ENCODE measurements at places on chromosomes 16 and 17.

DNA sequence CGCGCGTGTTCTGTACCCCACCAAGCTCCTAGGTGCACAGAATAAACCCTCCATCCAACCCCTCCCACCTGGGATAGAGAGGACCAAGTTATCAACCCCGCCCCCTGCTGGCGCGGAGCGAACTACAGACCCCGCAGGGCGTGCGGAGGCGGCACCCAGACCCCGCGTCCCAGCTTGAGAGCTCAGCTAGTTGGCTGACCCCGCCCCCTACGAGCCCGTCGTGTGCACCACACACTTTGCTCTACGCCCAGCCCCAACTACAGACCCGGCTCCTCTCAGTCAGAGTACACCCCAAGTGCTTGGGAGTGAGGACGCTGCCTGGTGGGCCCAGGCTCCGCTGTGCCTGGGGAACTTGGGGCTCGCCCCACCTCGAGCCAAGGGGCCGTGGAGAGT is 1.5 kb downstream of the GRIN2A start:
- no peak for DNase-seq

DNA sequence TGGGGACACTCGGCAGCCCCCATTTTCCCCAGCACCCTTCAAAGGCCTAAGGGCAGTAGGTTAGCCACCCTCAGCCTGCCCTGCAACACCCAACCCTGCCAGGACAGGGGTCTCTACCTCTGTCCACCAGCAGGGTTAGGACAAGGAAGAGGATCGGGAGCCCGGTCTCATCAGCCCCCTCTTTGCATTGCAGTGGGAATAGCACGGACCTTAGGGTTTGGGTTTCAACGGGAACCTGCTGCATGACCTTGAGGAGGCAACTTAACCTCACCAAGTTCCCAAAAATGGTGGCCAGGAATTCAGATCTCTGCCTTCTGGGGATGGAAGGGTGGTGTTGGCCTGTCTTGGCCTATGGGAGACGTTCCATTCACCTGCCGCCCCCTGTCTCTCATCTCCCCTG is 20.2 kb upstream of the SPPL2C start:
- no peak for DNase-seq

DNA sequence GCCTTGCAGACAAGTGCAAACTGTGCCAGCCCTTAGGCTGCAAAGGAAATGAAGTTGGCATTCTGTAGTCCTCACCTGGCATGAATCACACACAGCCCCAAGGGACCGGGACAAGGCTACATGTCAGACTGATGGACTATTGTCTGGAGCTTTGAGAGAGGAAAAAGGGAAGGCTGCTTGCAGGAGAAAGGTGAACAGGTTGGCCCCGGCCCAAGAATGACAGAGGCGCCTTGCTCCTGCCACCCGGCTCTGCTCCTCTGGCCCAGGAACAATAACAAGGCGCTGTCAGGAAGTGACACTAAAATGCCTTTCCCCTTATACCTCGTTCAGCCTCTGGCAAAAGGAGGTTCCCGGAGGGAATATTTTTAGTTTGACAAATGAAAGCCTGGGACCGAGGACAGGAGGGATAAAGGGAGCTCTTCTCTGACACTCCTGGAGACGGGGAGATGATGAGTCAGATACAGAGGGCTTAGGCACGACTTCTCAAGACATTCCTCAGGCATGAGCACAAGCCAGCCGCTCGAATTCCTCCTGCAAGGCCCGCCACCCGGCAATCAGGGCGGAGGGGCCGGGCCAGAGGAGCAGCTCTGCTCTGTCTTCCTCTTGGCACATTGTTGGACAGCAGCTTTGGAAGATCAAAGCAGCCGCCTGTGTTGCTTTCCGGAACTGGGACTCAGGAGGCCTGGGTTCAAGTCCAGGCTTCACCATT is 105.8 kb downstream of the NOG start:
- DNase-seq, result no peak

- DNase-seq, result no peak
These were observed 56.5 kb upstream of the CIBAR2 start for GRCh38 chr16:85168732-85169256.

DNA sequence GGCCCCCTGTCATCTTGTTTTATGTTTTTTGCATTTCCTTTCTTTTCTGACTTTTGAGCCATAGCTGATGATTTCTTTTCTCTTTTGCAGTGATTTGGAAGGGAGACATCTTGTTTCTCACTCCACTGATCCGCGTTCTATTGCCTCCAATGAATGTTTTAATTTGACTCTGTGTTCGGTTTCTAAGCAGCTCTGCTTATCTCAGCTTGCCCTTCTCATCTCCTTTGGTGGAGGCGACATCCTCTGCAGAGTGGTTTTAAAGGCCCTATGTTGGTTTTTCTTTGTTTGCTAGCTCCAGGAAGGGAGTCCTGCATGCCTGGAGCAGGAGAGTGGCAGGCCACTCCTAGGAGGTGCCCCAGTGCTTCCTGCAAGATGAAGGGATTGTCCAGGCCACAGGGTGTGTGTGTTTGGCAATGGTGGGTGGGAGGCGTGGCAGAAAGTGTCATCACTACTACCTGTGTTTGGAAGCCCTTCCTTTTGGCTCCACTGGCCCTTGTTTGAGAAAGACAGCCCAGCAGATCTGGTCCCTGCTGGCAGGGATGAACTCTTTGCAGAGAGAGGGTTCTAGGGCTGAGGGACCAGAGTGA is 13.6 kb downstream of the SMPD3 start:
- DNase-seq, result no peak

GRCh38 chr16:2386990-2387389 is 42.3 kb upstream of the CCNF start:
- no peak for DNase-seq

- no peak for DNase-seq
These were observed 371.6 kb upstream of the MAF start for GRCh38 chr16:79972053-79972704.

- DNase-seq, result no peak
These were observed 858 bp downstream of the NUBP1 start for GRCh38 chr16:10744370-10745030.

DNA sequence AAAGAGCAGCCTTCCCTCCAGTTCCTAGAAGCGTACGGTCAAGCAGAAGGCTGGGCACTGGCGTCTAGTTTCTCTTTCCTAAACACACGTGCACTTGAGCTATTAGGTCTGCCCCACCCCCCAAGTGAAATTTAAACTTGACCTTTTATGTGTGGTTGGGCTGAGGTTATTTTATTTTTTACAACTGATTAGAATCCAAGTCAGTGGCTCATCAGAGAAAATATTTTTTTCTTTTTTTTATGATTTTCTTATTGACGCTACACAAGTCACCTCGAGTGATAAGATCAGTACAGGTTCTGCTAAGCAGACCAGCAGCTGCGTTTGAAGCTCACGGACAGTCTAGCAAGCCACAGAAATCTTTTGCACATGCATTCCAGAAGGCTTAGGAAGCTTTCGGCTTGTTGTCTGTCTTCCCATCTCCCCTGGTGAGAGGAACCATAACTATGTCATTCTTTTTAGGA is 95.1 kb downstream of the ZFHX3 start:
- no peak for DNase-seq

- no peak for DNase-seq
These were observed 398.2 kb downstream of the SOX9 start for GRCh38 chr17:72518753-72519597.

- no peak for DNase-seq
These were observed 167.1 kb upstream of the FOXF1 start for GRCh38 chr16:86343027-86343795.

- no peak for DNase-seq
These were observed 24.2 kb downstream of the C1QTNF1 start for GRCh38 chr17:79047923-79048825.

DNA sequence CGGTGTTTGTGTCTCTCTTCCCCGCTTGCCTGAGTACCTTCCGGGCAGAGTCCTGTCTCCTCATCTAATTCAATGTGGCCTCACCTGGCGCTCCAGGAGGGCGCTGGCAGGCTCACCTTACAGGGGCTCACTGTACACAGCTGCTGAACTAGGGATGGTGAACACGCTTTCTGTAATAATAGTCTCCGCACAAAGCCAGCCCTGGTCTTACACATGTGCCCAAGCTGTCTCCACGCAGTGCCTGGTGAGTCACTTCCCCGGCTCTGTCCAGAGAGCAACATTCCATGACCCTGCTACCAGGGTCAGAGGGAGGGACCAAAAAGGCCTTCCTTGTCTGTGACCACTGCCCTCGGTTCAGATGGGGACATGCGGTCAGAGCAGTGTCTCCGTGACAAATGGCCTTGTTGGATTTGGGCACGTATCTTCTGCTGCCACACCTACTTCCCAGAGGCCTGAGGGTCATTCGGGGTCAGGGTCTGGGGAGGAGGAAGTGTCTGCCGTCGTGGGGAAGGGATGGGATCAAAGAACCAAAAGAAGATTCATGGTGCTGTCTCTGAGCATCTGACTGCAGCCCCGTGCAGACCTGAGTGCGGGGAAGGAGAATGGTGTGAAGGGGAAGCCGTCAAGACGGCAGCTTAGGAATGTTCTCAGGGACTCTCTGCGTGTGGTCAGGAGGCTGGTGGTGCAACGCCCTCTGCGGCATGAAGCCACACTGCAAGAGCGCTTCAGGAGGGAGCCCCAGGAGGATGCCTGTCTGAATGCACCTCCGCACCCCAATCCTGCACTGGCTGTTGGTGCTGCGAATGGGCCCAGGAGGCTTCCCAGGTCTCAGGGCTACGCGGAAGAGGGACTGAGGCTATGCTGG is 68.8 kb downstream of the IL21R start:
- DNase-seq, result no peak

DNA sequence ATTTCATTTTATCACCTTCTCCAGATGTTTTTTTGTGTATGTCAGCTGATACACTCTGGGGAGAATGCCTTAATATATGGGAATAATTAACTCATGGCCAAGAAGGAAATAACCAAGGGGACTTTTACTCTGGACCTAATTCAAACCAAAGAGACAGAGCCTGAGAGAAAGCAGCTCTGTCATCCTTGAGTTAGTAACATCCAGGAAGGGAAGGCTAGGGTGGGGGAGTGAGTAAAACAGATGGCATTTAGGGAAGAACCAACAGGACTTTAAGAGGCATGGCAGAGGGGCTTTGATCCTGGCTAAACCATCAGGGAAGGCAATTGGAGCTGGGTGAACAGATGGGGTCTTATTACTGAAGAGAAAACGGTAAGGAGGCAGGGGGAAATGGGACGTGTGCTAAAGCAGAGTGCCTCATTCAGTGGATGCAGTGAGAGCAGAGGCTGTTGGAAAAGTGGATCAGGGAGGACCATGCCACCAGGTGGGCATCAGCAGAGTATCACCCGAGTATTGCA is 2.5 kb upstream of the SMPD3 start:
- no peak for DNase-seq

GRCh38 chr16:3129137-3130131 is 5.4 kb upstream of the ZNF213 start:
- DNase-seq, result peak; percentile 70

DNA sequence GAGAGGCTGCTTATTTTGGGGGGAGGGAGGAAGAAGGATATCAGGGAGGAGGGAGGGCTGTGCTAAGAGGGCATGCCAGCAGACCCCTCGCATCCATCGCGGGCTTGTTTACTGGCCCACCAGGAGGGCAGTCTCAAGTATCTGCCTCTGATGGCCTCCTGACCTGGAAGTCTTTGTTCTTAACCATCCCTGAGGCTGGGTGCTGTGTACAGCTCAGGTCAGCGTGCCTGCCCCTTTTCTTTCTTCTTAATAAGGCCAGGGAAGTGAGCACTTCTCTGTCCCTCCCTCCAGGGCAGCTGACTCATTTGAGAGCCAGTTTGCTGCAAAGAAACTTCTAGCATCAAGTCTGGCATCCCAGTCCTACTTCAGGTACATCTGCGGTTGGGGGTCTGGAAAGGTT is 157.0 kb downstream of the CCDC182 start:
- DNase-seq, result no peak

- DNase-seq, result peak; percentile 67
These were observed 27.8 kb downstream of the AXIN1 start for GRCh38 chr16:324451-325334.

GRCh38 chr16:80231121-80231520 is 309.7 kb upstream of the DYNLRB2 start:
- no peak for DNase-seq

DNA sequence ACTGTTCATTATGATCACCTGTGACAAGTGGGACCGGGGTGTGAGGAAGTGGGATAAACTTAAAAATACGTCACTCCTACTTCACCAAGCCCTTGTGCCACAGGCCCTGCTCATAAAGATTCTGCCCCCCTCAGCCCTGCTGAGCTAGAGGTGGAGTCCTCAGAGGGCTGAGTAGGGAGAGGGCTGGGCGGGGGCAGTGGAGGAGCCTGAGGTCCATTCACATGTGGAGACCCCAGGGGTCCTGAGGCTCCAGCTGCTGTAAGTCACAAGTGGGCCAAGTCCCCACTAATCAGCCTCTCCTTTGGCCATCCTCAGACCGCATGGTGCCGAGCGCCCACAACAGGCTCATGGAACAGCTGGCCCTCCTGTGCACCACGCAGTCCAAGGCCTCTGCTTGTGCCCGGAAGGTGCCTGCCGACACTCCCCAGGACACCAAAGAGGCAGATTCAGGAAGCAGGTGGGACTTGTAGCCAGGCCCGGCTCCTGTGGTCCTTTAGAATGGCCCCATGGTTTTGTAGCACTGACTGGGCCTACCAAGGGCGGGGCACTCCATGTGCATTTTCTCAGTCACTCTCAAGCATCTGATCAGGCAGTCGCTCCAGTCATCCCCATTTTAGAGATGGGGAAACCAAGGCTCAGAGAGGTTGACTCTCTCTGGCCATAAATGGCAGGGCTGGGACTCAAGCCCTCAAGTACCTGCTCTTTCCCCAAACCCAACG is 10.4 kb downstream of the DNAAF8 start:
- no peak for DNase-seq

- no peak for DNase-seq
These were observed 158.2 kb upstream of the TOX3 start for GRCh38 chr16:52705122-52705521.

GRCh38 chr17:32609884-32610650 is 123.3 kb downstream of the CDK5R1 start:
- DNase-seq, result no peak

GRCh38 chr16:17395849-17396480 is 74.8 kb downstream of the XYLT1 start:
- DNase-seq, result no peak

GRCh38 chr16:68265078-68265920 is 973 bp downstream of the SLC7A6 start:
- DNase-seq, result no peak

- DNase-seq, result no peak
These were observed 5.2 kb upstream of the OR1F1 start for GRCh38 chr16:3182608-3183444.

GRCh38 chr16:22139732-22140131 is 22.6 kb upstream of the SDR42E2 start:
- no peak for DNase-seq

DNA sequence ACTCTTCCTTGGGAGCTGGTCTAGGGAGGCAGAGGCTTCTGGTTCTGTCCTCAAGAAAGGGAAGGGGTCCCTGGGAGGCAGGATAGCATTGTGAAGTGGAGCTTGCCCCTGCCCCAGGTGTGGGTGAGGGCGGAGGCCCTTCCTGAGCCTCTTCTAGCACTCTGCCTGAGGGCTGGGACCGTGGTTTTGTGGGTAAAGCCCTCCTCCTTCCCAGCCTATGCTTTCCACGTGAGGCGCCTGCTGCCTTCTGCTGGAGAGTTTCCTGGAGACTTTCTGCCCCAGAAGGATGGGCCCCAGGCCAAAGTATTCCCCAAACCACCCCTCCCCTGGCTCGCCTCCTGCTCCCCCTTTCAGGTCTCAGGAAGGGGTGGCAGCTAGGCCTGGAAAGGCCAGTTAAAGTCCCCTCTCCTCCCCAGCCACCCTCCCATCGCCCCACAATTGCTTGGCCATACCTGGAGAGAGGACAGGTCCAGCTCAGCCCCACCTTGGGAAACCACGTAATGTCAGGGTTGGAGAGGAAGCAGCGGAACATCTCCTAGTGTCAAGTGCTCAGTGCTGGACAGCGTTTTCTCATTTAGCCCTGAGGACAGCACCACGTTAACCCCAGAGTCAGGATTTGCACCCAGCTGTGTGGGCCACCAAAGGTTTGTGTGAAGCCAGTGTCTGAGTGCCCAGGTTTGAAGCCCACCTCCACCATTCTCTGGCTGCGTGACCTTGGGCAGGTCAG is 5.6 kb downstream of the SBK1 start:
- no peak for DNase-seq

Measured in activated effector memory CD4-positive, alpha-beta T cell treated with Interleukin-2 at 50 U/mL for 16 hours (primary cell).